ENCODE measurements at places on chromosomes 3 and 15. TPM values are rescaled to one million over a fixed set of nuclear protein-coding genes. Genes with fewer than 3 reads are reported as not detected.

- DNase-seq: no peak
Measured at GRCh38 chr3:178562947-178563232, 26.7 kb downstream of the KCNMB2 start.

- DNase-seq: no peak
Measured at GRCh38 chr3:27089645-27090044, 279.5 kb downstream of the NEK10 start.

DNA sequence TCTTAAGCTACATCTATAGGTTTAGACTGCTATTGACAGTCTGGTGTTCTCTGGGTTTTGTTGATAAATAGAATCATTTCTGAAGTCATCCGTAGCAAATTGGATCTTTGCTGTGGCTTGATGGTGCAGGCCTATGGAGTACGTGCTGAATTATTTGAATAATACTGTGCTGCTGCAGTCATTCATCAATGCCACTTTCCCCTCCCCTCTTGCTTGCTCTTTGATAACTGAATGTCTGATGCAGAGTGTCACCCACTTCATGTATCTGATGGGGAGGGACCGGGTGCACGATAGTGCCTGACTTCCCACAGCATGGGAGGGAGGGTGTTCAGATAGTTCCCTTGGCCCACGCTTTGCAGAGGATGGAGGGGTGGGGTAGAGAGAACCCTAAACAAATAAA, 179.9 kb downstream of the AGBL1 start:
- no peak for DNase-seq

GRCh38 chr15:41994772-41995475, 22.6 kb upstream of the EHD4 start:
- no peak for DNase-seq

- DNase-seq: no peak
Measured at GRCh38 chr3:63995086-63995485, 28.2 kb downstream of the PSMD6 start.

DNA sequence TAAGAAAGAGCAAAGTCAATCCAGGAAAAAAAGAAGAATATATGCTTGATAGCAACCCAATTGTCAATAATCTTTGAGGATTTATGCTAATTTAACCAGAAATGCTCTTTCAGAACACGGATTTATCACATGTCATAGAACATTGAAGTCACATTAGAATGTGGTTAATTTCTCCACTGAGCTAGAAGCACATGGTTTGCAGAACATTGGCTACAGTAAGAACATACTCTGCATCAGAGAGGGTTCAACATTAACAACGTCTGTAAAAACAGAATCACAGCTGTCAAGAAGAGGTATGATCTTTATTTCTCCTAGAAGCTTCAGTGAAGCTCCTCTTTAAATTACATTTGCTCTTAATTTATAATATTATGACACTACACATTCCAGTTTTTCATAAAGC, 619.7 kb upstream of the AGTR1 start:
- DNase-seq: no peak

- DNase-seq: no peak
Measured at GRCh38 chr3:11696054-11696453, 52.3 kb upstream of the VGLL4 start.

DNA sequence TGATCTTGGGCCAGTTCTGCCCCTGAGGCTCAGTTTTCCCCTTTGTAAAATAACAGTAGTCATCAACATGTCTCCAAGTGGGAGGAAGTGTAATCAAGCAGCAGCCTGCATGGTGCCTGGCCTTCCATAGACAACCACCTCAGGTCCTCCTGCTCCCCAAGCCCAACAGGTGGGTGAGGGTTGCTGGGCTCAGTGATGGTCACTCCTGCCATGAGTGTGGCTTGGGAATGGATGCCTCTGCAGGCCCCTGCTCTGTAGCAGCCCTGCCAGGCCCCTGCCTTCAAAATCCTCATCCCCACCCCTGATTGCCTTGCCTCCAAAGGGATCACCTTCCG, 59.1 kb upstream of the SLC6A1 start:
- no peak for DNase-seq

Gene ZSCAN29
- 73.8 TPM for total RNA-seq

Gene PLA2G4E
- 0.09 TPM for total RNA-seq

Gene FBXW12
- total RNA-seq: 0.20 TPM

Gene NR1I2
- total RNA-seq: 0.62 TPM

Gene AGBL1
- total RNA-seq: not detected
